ENCODE measurements at places on chromosomes 11 and 22.

GRCh38 chr11:83152264-83152663 lies 4.7 kb upstream of the PCF11 start:
- DNase-seq, result no peak

DNA sequence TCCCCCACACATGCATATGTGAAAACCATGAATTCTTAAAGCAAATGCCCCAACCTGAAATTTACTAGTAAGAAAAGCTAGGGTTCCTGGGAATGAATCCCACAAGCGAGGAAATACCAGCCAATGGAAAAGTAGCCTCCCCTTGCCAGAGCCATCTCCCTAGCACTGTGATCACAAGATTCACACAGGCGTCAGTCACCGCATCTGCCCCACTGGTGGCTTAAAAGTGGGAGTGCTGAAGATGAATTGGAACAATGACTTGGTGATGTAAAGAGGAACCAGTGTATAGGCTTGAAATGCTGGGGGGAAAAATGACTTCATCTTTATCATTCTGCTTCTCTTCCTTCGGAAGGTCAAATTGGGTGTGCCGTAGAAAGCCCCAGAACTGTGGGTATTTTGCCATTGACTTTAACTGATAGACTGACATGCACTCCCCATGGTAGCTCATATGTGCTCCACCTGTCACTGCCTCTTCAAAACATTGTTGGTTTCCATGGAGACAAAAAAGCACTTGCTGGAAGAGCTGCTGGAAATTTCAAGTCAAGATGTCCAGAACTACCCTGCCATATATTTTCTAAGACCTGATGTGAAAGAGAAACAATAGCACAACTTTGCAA lies 19.2 kb upstream of the ASPHD2 start:
- no peak for DNase-seq

DNA sequence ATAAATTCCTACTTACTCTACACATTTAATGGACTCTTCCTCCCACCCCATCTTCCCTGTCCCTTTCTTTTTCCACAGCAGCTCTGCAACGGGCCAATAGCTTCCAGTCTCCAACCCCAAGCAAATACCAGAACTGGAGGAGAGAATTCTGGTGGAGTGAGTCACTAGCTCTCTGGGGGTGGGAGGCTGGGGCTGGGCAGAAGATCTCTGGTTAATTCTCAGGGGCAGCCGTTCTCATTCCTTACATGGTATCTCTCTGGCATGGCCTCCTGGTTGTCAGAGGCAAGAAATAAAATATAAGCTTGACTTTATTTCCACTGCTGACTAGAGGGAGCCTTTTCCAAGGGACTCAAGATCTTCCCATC lies 90.4 kb upstream of the PARVA start:
- DNase-seq, result no peak

GRCh38 chr22:29732883-29733282 lies 13.1 kb downstream of the CABP7 start:
- DNase-seq, result no peak

- no peak for DNase-seq
Measured at GRCh38 chr22:19680287-19680881, 33.9 kb upstream of the SEPTIN5 start.

DNA sequence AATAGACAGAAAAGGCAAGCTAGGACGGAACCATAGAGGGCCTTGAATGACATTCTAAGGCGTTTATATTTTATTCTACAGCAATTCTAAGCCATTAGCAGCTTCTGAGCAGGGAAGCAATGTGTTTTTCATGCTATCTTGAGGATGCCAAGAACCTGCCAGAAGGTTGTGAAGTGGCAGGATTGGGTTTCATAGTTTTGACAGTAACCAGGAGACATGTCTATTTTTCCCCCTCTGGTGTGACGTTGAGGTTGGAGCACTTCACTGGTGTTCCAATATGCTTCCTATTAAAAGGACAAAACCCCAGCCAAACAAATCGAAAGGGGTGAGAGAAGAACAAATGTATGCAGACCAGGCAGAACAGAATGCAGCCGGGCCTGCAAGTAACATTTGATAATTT lies 148.2 kb downstream of the SPATA19 start:
- DNase-seq, result no peak

- DNase-seq, result no peak
Measured at GRCh38 chr11:114196997-114197703, 99.0 kb upstream of the NNMT start.

DNA sequence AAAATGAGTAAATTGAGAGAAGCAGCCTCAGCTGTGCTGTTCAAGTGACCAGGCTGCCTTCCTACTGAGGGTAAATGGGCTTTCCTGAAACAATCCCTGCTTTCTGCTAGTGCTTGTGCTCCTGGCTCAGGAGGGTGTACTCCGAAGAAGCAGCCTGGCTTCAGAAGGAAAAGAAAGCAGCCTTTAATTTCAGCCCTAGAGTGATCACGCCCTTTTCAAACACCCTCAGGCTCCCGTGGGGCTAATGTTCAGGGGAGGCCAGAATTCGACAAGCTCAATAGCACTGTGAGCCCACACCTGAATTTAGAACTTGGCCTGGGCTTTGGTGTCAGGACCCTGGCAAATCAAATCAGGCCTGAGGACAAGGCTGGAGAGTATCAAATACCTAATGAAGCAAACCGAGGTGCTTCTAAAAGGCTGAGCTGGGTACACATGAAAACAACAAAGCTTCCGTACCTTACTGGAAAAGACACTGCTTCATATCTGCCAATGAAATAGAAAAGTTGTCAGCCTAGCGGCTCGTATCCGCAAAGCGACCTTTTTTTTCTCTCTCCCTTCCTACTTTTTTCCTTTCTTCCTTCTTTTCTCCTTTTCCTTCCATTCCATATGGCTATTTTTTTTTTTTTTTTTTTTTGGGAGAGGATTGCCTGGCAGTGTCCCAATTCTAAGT lies 387.8 kb downstream of the SOX6 start:
- DNase-seq, result no peak

GRCh38 chr11:117980280-117980679 lies 5.9 kb upstream of the IL10RA start:
- no peak for DNase-seq

DNA sequence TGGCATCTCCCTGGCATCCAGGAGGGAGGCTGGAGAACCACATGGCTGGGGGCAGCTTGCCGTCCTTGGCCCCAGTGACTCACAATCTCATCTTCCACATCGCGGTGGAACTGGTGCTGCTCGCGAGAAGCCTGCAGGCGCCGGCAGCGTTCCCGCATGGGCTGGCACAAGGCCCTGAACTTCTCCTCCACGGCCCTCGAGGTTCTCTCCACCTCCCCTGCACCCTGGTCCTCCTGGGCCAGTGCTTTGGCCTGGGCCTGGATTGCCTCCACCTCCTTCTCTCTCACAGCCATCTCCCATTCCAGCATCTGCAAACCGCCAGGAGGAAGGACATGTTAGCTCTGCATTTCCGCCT lies 16.3 kb upstream of the RBM4B start:
- DNase-seq, result no peak

DNA sequence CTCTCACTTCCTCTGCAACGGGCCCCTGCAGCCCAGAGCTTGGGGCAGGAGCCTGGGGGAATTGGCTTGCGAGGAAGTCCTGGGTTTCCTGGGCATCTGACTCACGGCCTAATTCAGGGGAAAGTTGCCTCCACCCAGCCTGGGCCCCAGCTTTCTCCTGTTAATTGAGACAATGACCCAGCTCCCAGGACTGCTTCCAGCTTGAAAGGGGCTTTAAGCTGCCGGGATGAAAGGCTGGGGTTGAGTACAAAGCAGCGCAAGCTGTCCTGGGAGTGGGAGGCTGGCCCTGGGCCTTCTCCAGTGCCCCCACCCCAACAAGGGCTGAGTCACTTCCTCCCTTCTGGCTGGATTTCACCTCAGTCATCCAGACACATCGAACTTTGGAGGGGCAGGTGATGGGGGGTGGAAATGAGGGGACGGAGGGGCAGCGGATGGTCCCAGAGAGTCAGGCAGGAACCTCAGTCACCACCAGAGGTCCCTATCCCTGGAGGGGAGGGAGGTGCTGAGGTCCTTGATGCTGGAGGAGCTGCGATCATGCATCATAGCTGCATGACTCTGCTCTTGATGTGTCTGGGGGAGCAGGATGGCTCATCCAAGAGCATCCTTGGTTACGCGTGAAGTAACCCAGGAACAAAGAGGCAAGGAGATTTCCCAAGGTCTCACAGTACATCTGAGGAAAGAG lies 30.1 kb upstream of the OAF start:
- DNase-seq, result no peak

GRCh38 chr11:26931881-26932280 lies 62.0 kb upstream of the FIBIN start:
- DNase-seq, result no peak

GRCh38 chr11:111604392-111605009 lies 2.3 kb downstream of the SIK2 start:
- peak; percentile 43 for DNase-seq

DNA sequence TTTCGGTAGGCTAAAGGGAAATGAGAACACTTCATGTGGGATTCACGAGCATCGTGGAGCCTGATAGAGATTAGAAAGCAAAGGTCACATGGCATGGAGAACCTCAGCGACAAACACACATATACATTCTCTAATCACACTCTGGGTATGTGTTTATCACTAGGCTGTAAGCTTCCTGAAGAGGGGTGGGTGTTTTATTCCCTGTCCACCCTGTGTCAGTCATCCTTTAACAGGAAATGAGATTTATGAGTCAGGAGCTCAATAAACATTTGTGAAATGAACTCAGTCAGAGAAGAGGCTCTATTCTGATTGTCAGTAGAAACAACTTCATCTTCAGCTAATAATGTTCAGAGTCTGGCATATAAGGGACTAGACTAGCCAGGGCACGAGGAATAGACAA lies 71.7 kb upstream of the EIF3M start:
- DNase-seq, result no peak

- DNase-seq, result no peak
Measured at GRCh38 chr11:64518928-64519327, 72.1 kb upstream of the SLC22A12 start.

GRCh38 chr11:73795925-73796632 lies 8.4 kb downstream of the MRPL48 start:
- DNase-seq, result no peak

- DNase-seq, result no peak
Measured at GRCh38 chr11:47589977-47590861, 3.7 kb downstream of the FAM180B start.

GRCh38 chr11:69744435-69744834 lies 30.7 kb downstream of the FGF4 start:
- DNase-seq, result no peak

- DNase-seq, result no peak
Measured at GRCh38 chr11:128933481-128934178, 9.0 kb downstream of the TP53AIP1 start.

DNA sequence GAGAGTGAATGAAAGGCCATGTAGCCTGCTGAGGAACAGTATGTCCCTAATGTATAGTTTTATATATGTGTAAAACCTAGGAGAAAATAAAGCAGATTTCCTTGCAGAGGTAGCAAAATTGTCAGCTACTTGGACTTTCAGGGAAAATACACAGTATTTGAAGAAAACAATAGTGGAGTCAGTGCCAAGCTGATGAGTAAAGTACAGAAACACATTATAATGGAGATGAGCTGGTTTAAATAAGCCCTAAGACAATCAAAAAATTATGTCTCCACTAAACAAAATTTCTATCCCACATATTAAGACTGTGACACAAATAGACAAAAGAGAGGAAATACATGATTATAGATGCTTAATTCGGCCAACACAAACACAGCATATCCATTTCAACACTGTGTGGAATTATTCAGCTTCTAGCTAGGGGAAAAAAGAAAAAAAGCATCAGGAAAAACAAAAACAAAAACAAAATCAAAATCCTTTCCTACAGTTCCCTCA lies 75.9 kb downstream of the MAML2 start:
- no peak for DNase-seq

DNA sequence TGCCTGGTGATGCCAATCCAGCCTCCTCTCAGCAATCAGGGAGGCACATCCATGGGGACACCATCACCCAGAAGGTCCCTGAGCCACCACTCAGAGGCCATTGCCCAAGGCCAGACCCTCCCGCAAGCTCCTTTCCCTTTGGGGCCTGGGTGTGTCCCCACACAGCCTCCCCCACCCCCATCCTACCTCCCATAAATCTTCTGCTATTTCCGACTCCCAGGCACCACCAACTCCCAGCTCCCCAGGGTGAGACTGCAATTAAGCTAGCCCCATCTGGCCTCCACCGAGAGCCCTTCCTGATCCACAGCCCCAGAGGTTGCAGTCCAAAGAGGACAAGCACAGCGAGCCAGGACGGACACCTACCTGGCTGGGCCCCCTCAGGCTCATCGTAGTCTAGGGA lies 6.3 kb downstream of the ARHGAP1 start:
- no peak for DNase-seq

GRCh38 chr11:96033599-96033998 lies 109.7 kb upstream of the MTMR2 start:
- DNase-seq, result no peak

DNA sequence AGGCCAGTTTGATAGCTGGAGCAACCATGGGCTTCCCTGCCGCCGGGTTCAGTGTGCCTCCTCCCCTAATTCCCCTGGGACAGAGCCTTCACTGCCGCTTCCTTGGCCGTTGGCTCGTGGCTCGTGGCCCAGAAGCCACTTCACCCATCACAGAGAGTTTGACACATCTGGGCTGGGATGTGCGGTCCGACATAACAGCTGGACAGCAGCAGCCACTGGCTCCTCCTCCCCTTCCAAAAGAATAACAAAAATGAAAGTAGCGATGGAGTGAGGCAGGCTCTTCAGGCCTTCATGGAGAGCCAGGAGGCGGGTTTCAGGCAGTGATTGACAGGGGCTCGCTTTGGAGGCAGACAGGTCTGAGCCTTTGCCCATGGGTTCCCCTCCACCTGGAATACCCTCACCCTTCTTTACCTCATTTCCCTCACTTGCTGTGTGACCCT lies 8.2 kb downstream of the CREB3L1 start:
- DNase-seq, result no peak

- DNase-seq, result no peak
Measured at GRCh38 chr11:113574586-113574985, 99.4 kb upstream of the DRD2 start.

- DNase-seq, result no peak
Measured at GRCh38 chr11:75051043-75051442, 45.6 kb downstream of the OR2AT4 start.

GRCh38 chr11:34356913-34357700 lies 703 bp downstream of the ABTB2 start:
- peak; percentile 30 for DNase-seq

- no peak for DNase-seq
Measured at GRCh38 chr11:131925829-131926228, 555.4 kb downstream of the NTM start.

DNA sequence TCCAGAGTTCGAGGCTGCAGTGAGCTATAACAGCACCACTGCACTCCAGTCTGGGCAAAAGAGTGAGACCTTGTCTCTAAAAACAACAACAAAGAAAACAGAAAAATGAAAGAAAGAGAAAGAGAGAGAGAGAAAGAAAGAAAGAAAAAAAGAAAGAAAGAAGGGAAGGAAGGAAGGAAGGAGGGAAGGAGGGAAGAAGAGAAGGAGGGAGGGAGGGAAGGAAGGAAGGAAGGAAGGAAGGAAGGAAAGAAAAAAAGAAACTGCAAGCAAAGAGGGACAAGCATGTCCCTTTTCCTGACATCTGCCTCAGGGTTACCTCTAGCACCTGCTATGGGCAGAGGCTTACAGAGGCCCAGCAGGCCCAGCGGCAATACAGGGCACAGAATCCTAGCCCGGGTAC lies 475.0 kb downstream of the MIAT start:
- no peak for DNase-seq

GRCh38 chr11:104343578-104343977 lies 179.6 kb upstream of the PDGFD start:
- DNase-seq, result no peak
